ENCODE measurements at places on chromosomes 7 and 10. TPM values are rescaled to one million over a fixed set of nuclear protein-coding genes. Genes with fewer than 3 reads are reported as not detected.

GRCh38 chr7:47666164-47666862, 84.4 kb upstream of the TNS3 start:
- no peak overlapping the region for H3K4me3 ChIP-seq
- no peak for DNase-seq
- H3K4me1 ChIP-seq, result no peaks in the 10 kb centered on the region
- H3K27ac ChIP-seq, result no peak overlapping the region

DNA sequence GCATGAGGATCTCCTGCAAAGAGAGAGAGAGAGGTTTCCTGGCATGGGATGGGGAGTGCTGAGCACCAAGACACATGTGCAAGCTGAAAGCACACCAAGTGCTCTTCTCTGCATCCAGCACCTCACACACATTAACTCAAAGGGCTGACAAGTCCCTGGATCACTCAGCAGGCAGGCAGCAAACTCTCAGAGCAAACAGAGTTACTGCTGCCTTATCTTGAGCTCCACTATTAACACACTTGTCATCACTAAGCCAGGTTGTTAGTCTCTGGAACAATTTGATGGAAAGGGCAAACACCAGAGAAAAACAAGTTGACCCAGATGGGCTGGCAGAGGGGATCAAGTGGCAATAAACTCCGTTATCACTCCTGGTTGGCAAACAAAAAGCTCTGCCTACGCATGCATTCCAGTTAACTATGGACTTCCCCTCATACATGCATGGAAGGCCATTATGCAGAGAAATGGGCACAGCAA, 349.9 kb downstream of the KCNMA1 start:
- no peaks in the 10 kb centered on the region for H3K36me3 ChIP-seq
- H3K4me3 ChIP-seq, result no peak overlapping the region
- H3K27ac ChIP-seq, result no peak overlapping the region
- DNase-seq, result no peak
- peaks cover 37% of the 10 kb centered on the region for H3K27me3 ChIP-seq

OR2A1 gene
- total RNA-seq, result not detected

GRCh38 chr10:125633517-125633999, 49.4 kb downstream of the TEX36 start:
- no peak overlapping the region for H3K4me3 ChIP-seq
- H3K27ac ChIP-seq, result no peak overlapping the region
- H3K36me3 ChIP-seq, result no peaks in the 10 kb centered on the region
- no peak for DNase-seq
- H3K4me1 ChIP-seq, result no peaks in the 10 kb centered on the region

DNA sequence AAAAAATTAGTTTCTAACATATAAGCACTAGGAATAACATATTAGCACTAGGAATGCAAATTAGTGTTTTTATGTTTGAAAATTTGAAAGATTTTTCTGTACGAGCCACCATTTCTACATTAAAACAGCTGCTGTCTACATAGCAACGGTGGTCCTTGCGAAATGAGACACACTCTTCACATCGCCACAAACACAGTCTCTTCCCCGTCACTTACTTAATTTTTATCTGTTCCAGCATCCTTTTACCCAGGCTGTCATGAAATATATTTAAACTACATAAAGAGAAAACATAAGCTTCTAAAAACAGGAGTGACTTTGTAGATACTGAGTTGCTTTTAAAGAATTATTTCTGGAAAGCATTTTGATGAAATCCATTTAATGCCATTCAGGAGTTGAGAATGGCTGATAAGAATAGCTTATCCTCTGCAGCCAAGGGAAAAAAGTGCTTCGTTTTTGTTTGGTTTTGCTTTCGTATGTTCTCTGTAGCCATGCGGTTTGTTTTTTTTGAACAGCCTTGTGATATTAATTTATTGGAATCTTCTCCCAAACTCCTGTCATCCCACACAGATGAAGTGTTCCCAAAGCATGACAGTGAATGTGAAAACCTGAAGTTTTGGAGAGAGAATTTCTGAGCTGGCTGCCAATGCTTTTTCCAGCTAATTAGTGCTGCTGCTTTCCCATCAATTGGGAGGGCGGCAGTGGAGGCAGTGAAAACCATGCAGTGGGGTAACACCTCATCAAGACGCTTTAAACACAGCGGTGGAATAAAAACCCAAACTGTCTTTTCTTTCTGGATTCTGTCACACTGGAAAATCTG, 603.7 kb upstream of the ADARB2 start:
- DNase-seq, result no peak
- no peaks in the 10 kb centered on the region for H3K36me3 ChIP-seq
- no peak overlapping the region for H3K27ac ChIP-seq
- no peaks in the 10 kb centered on the region for H3K27me3 ChIP-seq
- H3K4me1 ChIP-seq, result no peaks in the 10 kb centered on the region

ZFAND2A gene
- total RNA-seq, result 26.0 TPM

DNA sequence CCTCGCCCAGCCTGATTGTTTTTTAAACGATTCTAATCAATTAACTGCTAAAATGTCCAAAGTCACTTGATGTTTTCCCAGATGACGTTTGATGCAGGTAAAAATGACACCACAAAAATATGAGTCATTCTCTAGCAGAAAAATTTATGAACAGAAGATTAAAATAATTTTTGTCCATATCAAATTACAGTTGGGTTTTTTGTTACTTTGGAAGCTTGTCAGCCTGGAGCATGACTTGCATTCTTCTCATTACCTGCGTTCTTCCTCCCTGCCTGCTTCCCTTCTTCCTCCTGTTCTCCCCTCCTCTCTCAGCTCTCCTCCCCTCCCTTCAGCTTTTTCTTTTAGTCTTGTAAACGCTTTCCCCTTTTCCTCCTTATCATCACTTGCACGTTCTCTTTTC, 18.7 kb downstream of the IL15RA start:
- no peaks in the 10 kb centered on the region for H3K27me3 ChIP-seq
- peaks cover 44% of the 10 kb centered on the region for H3K36me3 ChIP-seq
- H3K4me1 ChIP-seq, result peaks cover 2% of the 10 kb centered on the region
- no peak for DNase-seq

GRCh38 chr10:101123085-101123814, 7.8 kb upstream of the TLX1 start:
- H3K4me1 ChIP-seq, result peaks cover 27% of the 10 kb centered on the region
- no peak for DNase-seq
- H3K36me3 ChIP-seq, result no peaks in the 10 kb centered on the region
- H3K27me3 ChIP-seq, result peaks cover 69% of the 10 kb centered on the region
- H3K27ac ChIP-seq, result no peak overlapping the region

HOXA3 gene
- total RNA-seq, result not detected

DNA sequence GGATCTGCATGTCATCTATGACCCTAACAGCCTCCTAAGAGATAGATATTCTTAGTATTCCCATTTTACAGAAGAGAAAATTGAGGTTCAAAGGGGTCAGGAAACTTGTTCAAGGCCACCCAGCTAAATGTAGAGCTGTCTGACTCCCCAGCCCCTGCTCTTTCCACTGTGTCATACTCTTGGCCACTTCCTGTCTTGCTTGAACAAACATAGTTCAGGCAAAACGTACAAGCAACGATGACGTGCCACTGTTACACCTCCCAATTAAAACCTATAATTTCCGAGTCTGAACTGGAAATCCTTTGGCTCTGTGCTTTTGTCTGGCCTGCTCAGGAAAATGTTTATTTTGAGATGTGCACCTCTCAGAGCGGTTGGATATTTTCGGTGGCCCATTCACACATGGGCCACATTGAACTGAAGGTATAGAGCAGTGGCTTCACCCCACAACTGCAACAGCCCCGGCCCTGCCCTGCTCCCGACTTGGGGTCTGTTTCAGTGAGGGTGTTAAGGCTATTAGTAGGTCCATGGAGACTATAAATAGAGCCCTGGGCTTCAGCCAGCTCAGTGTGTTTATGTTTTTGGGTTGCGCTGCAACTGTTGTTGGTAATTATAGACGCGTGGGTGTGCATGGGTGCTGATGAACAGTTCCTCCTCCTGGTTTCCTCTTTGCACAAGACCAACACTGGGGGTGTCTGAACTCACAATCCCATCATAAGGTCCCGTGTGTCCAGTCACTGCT, 172.3 kb upstream of the ADO start:
- H3K4me1 ChIP-seq, result peaks cover 28% of the 10 kb centered on the region
- peak; percentile 78 for DNase-seq
- H3K4me3 ChIP-seq, result no peak overlapping the region
